ENCODE measurements at places on chromosomes 1 and 21.

DNA sequence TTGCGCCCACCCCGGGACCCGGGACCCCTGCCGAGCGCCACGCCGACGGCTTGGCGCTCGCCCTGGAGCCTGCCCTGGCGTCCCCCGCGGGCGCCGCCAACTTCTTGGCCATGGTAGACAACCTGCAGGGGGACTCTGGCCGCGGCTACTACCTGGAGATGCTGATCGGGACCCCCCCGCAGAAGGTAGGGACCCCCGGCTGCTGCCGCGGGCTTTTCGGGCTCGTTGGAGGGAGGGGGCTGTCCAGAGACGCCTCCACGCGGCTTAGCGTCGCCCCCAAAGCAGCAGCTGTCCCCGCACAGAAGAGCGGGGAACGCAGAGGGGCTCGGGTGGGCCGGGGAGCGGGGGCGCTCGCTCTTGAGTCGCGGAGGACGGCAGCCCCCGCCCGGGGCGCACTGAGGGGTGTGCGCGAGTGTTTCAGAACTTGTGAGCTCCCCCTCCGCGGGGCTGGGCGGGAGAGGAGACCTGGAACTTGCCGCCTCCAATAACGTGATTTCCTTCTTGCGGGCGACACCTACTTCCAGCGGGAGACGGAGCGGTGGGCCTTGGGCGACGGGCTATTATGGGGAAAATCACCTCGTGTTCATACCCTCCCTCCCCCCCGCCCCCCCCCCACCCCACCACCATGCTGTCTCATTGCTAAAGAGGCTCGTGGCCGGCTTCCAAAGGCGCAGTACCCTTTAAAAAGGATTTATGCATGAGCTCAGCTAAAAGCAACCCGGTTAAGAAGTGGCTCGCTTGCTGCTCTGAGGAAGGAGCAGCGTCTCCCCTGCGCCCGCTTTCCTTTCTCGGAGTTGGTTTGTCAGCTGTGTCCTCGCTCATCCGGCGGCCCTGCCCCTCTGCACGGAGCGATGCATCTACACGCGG is 664 bp downstream of the BACE2 start:
- peak; percentile 62 for DNase-seq

DNA sequence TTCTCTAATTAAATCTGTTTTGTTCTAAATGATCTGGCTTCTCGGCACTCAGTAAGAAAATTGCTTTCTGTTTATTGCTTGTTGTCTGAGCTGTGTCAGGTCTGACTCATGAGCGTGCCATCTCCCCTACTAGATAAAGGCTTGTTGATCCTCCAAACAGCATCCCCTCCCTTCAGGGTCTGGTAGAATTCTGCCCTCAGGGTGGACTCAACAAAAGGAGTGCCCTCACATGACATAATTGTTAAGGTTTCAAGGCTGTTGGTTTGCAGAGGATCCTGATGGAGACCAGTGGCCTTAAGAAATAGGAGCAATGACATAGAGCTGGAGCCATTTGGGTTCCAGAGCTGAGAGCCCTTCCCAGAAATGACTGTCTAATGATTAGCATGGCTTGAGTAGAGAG is 36.0 kb upstream of the ATP2B4 start:
- DNase-seq: peak; percentile 33

GRCh38 chr1:246434335-246434734 is 72.7 kb downstream of the SMYD3 start:
- DNase-seq: no peak

GRCh38 chr1:52967666-52968065 is 40.6 kb downstream of the SCP2 start:
- no peak for DNase-seq

DNA sequence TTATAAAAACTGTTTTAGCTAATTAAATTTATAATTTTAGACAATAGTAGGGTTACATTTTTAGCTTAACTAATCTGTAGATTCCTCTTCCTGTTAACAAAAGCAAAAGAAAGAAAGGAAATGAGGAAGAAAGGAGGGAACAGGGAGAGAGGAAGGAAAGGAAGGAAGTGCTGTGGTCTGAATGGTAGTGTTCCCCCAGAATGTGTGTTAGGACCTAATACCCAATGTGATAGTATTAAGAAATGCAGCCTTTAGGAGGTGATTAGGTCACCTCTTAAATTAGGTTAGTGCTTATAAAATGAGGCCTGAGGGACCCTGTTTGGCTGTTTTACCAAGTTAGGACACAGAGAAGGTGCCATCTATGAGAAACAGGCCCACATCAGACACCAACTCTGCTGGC is 136.9 kb upstream of the SAMSN1 start:
- DNase-seq: no peak

GRCh38 chr21:13937236-13937635 is 273.5 kb downstream of the LIPI start:
- DNase-seq: no peak

DNA sequence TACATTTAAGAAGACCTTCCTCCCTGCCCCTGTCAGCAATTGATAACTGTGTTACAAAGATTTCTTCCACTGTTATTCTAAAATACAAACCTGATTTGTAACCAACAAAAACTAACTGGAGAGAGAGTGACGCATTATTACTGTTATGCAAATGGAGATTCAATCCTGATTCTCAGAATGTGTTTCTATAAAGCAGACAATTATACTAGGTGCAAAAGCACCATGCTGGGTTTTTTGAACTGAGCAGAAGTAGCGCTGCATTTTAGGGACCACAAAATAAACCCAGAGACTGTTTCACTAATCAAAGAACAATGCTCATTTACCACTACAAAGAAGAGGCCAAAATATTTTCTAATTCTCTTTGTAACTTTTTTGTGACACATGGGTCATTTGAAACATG is 13.6 kb upstream of the GBP6 start:
- DNase-seq: no peak

- peak; percentile 27 for DNase-seq
Observed at GRCh38 chr1:209732725-209733124, 23.1 kb upstream of the TRAF3IP3 start.

GRCh38 chr1:247294282-247294681 is 37.4 kb downstream of the ZNF496 start:
- peak; percentile 86 for DNase-seq

- DNase-seq: peak; percentile 99
Observed at GRCh38 chr1:24364975-24365678, 46.0 kb downstream of the GRHL3 start.

GRCh38 chr1:204349602-204350001 is 10.1 kb downstream of the PLEKHA6 start:
- DNase-seq: no peak

GRCh38 chr1:23657659-23658275 is 33.8 kb upstream of the RPL11 start:
- DNase-seq: peak; percentile 36

GRCh38 chr1:113931451-113931851 is 2.3 kb downstream of the HIPK1 start:
- DNase-seq: peak; percentile 62

DNA sequence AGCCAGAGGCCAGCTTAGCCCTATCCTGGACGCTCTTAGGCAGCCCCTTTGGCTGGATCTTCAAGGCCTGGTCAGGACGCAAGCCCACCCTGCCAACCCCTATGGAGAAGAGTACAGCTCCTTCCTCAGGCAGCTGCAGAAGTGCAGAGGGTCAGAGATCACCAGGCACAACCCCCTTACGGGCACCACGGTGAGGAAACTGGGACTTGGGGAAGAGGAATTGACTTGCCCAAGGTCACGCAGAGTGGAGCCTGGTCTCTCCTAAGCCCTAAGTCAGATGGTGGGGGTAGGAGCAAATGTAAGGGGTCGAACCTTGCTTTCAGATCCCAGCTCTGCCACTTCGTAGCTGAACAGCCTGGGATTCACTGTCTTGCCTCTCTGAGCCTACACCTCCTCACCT is 3.7 kb downstream of the E2F2 start:
- no peak for DNase-seq

DNA sequence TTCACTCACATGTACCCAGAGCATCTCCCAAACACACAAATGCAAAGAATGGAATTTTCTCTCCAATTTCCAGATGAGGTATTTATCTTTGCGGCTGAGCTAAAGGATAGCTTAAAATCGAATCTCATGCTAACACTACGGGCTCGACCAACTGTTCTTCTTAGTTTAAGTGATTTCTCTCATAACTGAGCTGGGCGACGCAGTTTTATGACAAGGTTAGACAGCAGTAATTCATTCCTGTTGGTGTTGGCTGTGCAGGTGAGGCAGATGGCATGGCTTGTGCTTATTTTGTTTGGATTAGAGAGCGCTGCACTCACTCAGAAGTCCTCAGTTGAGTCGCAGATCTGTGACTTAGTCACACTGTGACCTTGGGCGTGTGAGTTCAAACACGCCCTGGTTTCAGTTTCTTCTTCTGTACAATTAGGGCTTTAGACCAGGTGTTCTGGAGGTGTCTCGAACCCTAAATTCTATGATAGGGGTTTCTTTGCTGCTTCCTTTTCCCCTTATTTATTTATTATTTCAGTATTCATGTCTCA is 41.5 kb upstream of the MRPS6 start:
- DNase-seq: no peak

DNA sequence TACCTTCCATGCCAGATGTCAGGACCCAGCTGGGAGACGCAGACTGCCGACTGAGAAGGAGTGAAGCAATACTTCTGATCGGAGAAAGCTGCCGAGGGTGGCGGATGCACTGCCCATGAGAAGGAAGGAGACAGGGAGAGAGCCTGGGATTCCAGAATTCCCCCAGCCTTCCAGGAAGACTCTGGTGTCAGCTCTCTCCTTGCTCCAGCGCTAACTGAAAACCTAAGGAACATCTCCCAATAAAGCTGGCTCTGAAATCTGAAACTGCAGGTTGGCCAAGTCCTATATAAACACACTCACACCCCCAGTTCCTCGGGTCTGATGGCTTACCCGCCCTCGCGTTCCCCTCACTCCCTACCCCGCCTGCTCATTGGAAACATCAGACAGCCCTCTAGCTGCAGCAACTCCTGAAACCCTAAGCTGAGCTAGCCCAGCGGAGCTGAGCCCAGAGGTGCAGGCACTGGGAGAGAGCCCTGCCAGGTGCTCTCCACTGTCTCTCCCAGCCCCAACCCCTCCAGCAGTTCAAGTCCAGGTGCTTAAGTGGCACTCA is 52.3 kb downstream of the PLEKHA6 start:
- peak; percentile 37 for DNase-seq

GRCh38 chr1:167893798-167894197 is 20.1 kb downstream of the ADCY10 start:
- no peak for DNase-seq

- peak; percentile 50 for DNase-seq
Observed at GRCh38 chr21:16891821-16892220, 621.0 kb upstream of the CXADR start.

DNA sequence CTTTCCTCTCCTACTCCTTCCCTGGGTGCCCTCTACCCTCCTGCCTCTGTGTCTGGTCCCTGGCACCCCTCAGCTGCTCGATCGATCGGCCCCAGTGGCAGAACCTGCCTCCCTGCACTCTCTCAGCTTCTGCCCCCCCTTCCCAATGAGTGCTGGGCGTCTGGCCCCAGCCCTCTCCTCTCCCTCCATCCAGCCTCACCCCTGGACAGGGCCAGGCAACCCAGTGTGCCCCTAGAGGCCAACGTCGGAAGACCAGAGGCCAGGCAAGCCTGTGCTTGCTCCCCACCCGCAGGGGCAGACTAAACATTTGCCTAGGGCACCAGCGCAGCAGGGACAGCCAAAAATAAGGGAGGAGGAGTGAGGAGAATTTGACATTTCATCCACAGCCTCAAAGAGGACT is 43.5 kb downstream of the LGR6 start:
- peak; percentile 24 for DNase-seq

DNA sequence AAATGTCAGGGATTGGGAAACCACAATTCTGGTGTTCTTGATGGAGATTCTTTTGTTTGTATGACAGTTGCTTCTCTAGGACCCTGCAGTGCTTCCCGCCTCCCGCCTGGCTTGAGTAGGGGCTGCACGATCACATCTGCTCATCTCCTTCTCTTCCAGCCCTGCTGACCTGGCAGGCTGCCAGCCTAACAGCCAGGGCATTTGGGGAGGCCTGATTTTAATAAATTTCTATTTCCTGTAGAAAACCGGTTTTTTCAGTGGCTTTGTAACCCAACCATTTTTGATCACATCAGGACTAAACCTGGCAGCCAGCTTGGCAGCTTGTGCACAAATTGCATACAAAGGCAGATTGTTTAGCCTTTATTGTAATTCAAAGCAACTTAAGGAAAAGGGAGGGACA is 78.9 kb downstream of the UBE2U start:
- DNase-seq: no peak

DNA sequence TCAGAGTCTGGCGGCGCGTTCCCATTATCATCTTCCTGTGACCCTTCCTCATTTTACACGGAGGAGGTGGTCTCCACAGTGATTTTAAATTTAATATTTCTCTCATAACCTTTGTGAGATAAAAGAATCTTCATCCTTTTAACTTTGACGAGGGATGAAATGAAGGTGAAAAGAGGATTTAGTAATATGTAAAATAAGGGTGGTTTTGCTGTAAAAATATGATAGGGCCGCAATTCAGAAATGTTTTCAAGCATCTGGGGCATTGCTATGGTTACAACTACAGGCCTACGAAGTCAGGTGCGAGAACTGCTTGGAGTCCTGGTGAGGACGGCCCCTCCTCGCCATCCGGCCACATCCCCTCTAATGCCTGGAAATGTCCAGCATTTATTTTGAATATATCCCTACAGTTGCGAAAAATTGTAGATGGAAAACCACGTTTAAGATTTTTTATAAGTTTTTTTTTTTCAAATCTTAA is 422 bp upstream of the RSBN1 start:
- DNase-seq: no peak

GRCh38 chr1:180579961-180580611 is 21.3 kb downstream of the OVAAL start:
- peak; percentile 51 for DNase-seq
